Right atrium auricular region (tissue), 2 donors: ENCODE measurements at places on chromosomes 3 and 15.
A peak's percentile ranks its signal among the peaks of the same experiment; 100 is the strongest.

- H3K36me3 ChIP-seq, result no peaks in the 10 kb centered on the region
- no peak for DNase-seq
- H3K4me3 ChIP-seq, result no peak overlapping the region
- H3K4me1 ChIP-seq, result no peaks in the 10 kb centered on the region
Measured at GRCh38 chr3:24043168-24043567, 98.1 kb downstream of the NR1D2 start.

- no peaks in the 10 kb centered on the region for H3K4me1 ChIP-seq
- no peak overlapping the region for H3K4me3 ChIP-seq
- DNase-seq, result no peak
- no peak overlapping the region for H3K27ac ChIP-seq
- H3K27me3 ChIP-seq, result no peaks in the 10 kb centered on the region
Measured at GRCh38 chr3:110779581-110779980, 292.0 kb upstream of the NECTIN3 start.

GRCh38 chr15:29747837-29748417 is 74.3 kb downstream of the TJP1 start:
- H3K4me1 ChIP-seq, result peaks cover 12% of the 10 kb centered on the region
- DNase-seq, result no peak
- no peak overlapping the region for H3K27ac ChIP-seq
- H3K27me3 ChIP-seq, result no peaks in the 10 kb centered on the region
- H3K36me3 ChIP-seq, result peaks cover 7% of the 10 kb centered on the region
- no peak overlapping the region for H3K4me3 ChIP-seq

DNA sequence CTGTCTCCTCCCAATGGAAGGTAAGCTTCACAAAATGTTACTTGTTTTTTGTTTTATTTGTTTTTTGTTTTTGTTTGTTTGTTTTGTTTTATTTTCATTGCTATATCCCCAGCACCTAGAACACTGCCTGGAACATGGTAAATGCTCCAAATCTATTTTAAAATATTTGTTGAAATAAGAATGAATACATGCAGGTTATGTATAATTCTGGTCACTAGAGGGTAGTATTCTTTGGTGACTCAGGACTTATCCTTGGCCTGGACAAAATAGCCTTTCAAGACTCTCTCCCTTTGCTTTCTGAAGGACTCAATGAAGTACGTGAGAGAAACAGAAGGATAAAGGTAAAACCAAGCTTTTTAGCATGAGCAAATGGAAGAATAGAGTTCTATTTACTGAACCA is 46.9 kb upstream of the PPP2R3A start:
- no peak overlapping the region for H3K27ac ChIP-seq
- H3K4me1 ChIP-seq, result no peaks in the 10 kb centered on the region
- H3K36me3 ChIP-seq, result no peaks in the 10 kb centered on the region
- H3K27me3 ChIP-seq, result no peaks in the 10 kb centered on the region

DNA sequence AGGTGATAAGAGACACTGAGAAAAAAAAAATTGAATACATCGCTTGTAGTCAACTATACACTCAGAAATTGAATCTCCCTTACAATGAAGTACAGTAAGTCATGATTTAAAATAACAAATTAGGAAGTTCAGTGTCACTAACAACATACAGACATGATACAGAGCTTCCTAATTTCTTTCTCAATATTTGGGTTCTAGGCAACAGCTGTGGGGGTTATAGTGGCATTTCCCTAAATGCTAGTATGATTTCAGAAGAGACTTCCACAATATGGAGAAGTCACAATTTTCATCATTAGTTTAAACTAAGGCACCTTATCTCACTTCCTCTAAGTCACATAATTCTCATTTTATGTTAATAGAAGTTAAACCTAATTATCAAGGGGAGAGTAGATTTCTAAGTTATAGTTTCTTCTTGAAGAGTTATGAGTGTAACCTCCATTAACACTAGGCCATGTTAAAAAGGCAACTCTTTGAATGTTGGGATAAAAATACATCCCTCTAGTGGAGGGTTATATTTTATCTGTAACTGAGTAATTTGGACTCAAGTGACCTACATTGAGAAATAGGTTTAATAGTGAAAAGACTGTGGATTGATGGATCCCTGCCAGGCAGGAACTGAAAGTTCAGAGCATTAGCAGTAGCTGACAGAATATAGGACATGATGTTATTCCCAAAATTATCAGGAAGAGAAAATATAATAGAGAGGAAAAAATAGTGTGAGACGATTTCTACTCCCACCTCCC is 286.0 kb upstream of the SUCLG2 start:
- no peaks in the 10 kb centered on the region for H3K27me3 ChIP-seq
- peak; percentile 63 for DNase-seq
- H3K27ac ChIP-seq, result no peak overlapping the region
- no peaks in the 10 kb centered on the region for H3K36me3 ChIP-seq
- H3K4me1 ChIP-seq, result no peaks in the 10 kb centered on the region

GRCh38 chr3:25677121-25677520 is 12.4 kb upstream of the TOP2B start:
- H3K27me3 ChIP-seq, result no peaks in the 10 kb centered on the region
- no peaks in the 10 kb centered on the region for H3K4me1 ChIP-seq
- H3K36me3 ChIP-seq, result no peaks in the 10 kb centered on the region
- no peak overlapping the region for H3K4me3 ChIP-seq
- no peak overlapping the region for H3K27ac ChIP-seq

DNA sequence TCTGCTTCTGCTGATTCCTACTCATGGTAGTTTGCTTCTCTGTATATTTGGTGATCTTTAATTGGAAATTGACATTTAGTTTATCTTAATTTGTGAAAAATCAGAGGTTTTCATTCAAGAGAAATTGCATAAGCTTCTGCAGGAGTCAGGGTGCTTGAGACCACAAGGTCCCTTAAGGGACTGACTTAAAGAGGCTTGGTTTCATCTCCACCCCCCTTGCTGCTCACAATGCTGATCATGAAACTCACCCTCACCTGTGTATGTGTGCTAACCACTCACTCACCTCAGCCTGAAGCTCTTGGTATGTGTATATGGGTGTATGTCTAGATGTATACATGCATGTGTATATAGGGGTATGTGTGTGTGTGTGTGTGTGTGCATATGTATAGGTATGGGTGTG is 11.4 kb downstream of the PGPEP1L start:
- no peaks in the 10 kb centered on the region for H3K36me3 ChIP-seq
- no peaks in the 10 kb centered on the region for H3K4me1 ChIP-seq
- no peak overlapping the region for H3K4me3 ChIP-seq
- no peak overlapping the region for H3K27ac ChIP-seq
- H3K27me3 ChIP-seq, result no peaks in the 10 kb centered on the region

DNA sequence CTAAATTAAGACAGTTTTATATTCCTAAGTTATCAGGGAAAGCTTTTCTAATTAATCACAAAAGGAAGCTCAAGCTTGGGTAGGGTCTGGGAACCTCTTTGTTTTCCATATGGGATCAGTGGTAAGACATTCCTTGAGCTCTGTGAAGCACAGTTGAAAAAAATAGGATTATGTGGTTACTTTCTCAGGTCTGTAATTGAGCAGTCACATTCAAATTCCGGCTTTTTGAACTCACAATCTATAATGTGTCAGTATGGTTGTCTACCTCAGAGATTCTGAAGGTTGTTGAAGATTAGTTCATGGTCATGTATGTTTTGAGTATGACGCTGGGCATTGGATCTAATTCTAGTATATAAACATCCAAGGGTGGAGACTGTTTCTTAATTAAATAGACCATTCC is 364.5 kb downstream of the LPP start:
- no peak for DNase-seq
- H3K4me1 ChIP-seq, result no peaks in the 10 kb centered on the region
- no peak overlapping the region for H3K4me3 ChIP-seq
- no peaks in the 10 kb centered on the region for H3K36me3 ChIP-seq
- no peak overlapping the region for H3K27ac ChIP-seq
- no peaks in the 10 kb centered on the region for H3K27me3 ChIP-seq

GRCh38 chr3:126358038-126358815 is 1.0 kb upstream of the KLF15 start:
- peak overlapping the region; percentile 41 for H3K4me3 ChIP-seq
- no peaks in the 10 kb centered on the region for H3K27me3 ChIP-seq
- peak overlapping the region; percentile 89 for H3K27ac ChIP-seq
- DNase-seq, result no peak
- H3K4me1 ChIP-seq, result no peaks in the 10 kb centered on the region

DNA sequence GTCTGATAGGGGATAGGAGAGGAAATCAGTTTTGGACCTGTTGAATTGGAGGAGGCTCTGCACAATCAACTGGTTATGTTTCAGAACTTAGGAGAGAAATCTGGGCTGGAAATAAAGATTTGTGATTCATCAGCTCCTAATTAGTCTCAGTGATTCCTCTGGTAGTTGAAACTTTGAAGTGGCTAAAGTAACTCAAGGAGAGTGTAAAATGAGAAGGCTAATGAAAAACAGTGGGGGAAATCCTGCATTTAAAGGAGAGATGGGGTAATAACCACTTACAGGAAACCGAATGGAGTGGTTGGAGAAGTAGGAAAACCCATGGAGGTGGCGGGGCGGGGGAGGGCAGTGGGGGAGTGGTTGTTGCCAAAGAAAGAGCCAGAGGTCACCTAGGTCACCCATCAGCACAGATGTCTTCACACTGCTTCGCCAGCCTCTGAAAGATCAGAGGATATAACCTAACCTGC is 32.6 kb downstream of the MAP2K5 start:
- no peak overlapping the region for H3K27ac ChIP-seq
- no peak overlapping the region for H3K4me3 ChIP-seq
- H3K36me3 ChIP-seq, result no peaks in the 10 kb centered on the region

DNA sequence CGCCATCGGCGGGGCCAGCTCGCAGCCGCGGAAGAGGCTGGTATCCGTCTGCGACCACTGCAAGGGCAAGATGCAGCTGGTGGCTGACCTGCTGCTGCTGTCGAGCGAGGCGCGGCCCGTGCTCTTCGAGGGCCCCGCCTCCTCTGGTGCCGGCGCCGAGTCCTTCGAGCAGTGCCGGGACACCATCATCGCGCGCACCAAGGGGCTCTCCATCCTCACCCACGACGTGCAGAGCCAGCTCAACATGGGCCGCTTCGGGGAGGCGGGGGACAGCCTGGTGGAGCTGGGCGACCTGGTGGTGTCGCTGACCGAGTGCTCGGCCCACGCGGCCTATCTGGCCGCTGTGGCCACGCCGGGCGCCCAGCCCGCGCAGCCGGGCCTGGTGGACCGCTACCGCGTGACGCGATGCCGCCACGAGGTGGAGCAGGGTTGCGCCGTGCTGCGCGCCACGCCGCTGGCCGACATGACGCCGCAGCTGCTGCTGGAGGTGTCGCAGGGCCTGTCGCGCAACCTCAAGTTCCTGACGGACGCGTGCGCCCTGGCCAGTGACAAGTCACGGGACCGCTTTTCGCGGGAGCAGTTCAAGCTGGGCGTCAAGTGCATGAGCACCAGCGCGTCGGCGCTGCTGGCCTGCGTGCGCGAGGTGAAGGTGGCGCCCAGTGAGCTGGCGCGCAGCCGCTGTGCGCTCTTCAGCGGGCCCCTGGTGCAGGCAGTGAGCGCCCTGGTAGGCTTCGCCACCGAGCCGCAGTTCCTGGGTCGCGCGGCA is 1.8 kb downstream of the TLNRD1 start:
- H3K4me1 ChIP-seq, result peaks cover 41% of the 10 kb centered on the region
- peak overlapping the region; percentile 96 for H3K27ac ChIP-seq

DNA sequence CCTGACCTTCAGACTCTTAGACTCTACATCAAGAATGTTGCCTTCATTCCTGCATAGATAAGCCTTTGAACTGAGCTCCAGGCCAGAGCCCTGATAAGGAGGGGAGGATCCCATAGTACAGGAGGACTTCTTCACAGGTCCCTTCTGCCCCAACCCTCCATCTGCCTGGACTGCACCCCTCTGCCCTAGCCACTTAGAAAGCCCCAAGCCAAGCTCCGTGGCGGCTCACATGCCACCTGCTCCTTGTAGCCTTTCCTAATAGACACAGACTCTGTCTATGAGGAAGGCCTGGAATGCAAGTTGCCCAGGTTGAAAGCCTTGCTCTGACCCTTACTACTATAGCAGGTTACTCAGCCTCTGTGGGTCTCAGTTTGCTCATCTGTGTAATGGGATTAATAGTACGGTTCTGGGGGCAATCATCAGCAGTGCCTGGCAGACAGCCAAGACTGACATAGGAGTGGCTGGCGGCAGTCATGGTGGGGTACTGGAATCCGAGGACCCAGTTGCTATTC is 11.6 kb downstream of the PCSK6 start:
- H3K27me3 ChIP-seq, result no peaks in the 10 kb centered on the region
- no peaks in the 10 kb centered on the region for H3K36me3 ChIP-seq
- H3K27ac ChIP-seq, result no peak overlapping the region
- H3K4me1 ChIP-seq, result peaks cover 8% of the 10 kb centered on the region

DNA sequence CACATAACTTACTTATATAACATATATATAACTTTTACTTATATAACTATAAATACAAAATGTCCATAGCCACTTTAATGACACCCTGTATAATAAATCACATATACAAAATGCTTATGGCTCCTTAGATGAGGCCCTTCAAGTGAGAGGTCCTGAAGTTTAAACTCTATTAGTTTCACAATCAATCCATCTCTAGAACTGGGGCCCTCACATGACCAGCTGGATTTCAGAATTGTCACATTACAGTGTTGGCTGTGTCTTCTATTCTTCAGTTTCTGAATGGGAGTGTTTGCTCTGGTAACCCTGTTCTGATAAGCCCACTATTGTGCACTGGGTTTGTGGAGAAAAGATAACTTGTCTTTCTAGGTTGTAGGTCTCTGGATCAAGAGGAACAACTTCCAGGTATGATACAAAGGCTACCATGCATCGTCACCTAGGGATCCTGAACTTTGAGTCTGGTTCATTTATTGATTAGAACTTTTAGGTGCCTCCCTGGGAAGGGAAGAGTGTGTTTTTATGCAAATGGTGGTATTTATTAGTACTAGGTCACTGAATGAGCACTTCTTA is 107.9 kb downstream of the DNAH12 start:
- H3K27me3 ChIP-seq, result no peaks in the 10 kb centered on the region
- no peak for DNase-seq
- H3K27ac ChIP-seq, result no peak overlapping the region
- no peak overlapping the region for H3K4me3 ChIP-seq
- H3K4me1 ChIP-seq, result no peaks in the 10 kb centered on the region

GRCh38 chr15:66698971-66699370 is 3.1 kb upstream of the SMAD6 start:
- no peak for DNase-seq
- no peak overlapping the region for H3K4me3 ChIP-seq
- peak overlapping the region; percentile 39 for H3K27ac ChIP-seq
- H3K27me3 ChIP-seq, result no peaks in the 10 kb centered on the region
- no peaks in the 10 kb centered on the region for H3K36me3 ChIP-seq

DNA sequence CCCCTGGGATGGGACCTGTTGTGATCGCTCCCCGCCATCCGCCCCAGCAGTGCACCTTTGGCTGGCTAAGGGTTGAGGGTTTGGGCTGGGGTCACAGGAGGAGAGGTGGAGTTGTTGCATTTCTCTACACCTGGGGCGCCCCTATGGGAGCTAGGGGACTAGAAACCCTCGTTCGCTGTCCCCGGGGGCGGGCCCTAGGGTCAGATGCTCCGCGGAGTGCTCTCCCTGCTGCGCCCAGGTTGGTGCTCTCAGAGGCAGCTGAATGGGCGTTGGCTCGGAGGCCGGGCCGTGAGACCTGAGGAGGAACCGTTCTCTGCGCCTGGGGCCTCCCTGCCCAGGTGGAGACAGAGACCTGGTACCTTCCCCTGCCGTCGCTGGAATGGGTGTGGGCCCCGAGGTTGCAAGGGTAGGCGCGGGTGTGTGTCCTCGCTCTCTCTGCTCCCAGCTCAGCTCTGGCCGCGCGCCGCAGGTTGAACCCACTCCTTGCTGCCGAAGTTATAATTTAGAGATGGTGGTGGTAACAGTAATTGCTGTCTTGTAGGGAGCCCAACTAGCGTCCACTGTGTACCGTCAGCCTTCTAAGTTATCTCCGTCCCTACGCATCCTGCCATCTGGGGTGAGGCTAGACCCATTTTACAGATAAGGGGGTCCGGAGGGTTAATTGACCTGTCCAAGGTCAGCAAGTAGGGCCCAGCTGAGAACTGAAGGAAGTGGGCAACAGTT is 965 bp downstream of the FLNB start:
- H3K4me3 ChIP-seq, result peak overlapping the region; percentile 73
- H3K36me3 ChIP-seq, result no peaks in the 10 kb centered on the region
- peak overlapping the region; percentile 72 for H3K27ac ChIP-seq
- no peak for DNase-seq
